ENCODE measurements at places on chromosomes 12 and 14. TPM values are rescaled to one million over a fixed set of nuclear protein-coding genes. Genes with fewer than 3 reads are reported as not detected.

B4GALNT3 gene
- 3.0 TPM for total RNA-seq

LHX5 gene
- 4.8 TPM for total RNA-seq

FGF23 gene
- not detected for total RNA-seq

TAS2R30 gene
- total RNA-seq = 9.5 TPM

C12orf50 gene
- 0.23 TPM for total RNA-seq

FSCB gene
- total RNA-seq = not detected

YY1 gene
- 46.8 TPM for total RNA-seq

NYNRIN gene
- total RNA-seq = 13.8 TPM

POTEM gene
- not detected for total RNA-seq

RAPGEF3 gene
- total RNA-seq = 16.6 TPM

ADGRD1 gene
- total RNA-seq = 5.1 TPM

PTCSC3 gene
- 0.69 TPM for total RNA-seq

CAPZA3 gene
- not detected for total RNA-seq

CLEC4D gene
- not detected for total RNA-seq

SMIM41 gene
- not detected for total RNA-seq

NKX2-8 gene
- 1.2 TPM for total RNA-seq

LRP1 gene
- 114 TPM for total RNA-seq

CABP1 gene
- total RNA-seq = 3.2 TPM

GPR137C gene
- total RNA-seq = 43.4 TPM

TGM1 gene
- total RNA-seq = 3.0 TPM

MEG3 gene
- total RNA-seq = 487 TPM

GALNT8 gene
- 48.0 TPM for total RNA-seq

VDR gene
- 0.23 TPM for total RNA-seq

GNG2 gene
- total RNA-seq = 424 TPM

MYH6 gene
- under 0.01 TPM for total RNA-seq

OR4K14 gene
- total RNA-seq = not detected

ZFHX2 gene
- 3.5 TPM for total RNA-seq

MMP17 gene
- 41.5 TPM for total RNA-seq

TMCC3 gene
- 17.1 TPM for total RNA-seq

LRRC43 gene
- 6.5 TPM for total RNA-seq

SUDS3 gene
- 71.5 TPM for total RNA-seq

ASPG gene
- total RNA-seq = 0.46 TPM

LMBR1L gene
- 77.3 TPM for total RNA-seq

KLRG1 gene
- total RNA-seq = 9.0 TPM

OTX2 gene
- 17.1 TPM for total RNA-seq

CLEC9A gene
- total RNA-seq = not detected

ZNF664 gene
- 82.8 TPM for total RNA-seq

PITPNM2 gene
- total RNA-seq = 10.8 TPM

DLGAP5 gene
- 8.8 TPM for total RNA-seq

VASH1 gene
- total RNA-seq = 39.9 TPM

CISTR gene
- not detected for total RNA-seq

SERPINA12 gene
- total RNA-seq = not detected

SPIC gene
- total RNA-seq = not detected

BHLHE41 gene
- 5.5 TPM for total RNA-seq

TAS2R9 gene
- 0.92 TPM for total RNA-seq

CCDC38 gene
- total RNA-seq = not detected

TAS2R10 gene
- 3.7 TPM for total RNA-seq

TAS2R46 gene
- 3.2 TPM for total RNA-seq

AEBP2 gene
- 63.0 TPM for total RNA-seq

CD69 gene
- 1.2 TPM for total RNA-seq

ASCL1 gene
- 14.5 TPM for total RNA-seq

UNG gene
- total RNA-seq = 27.0 TPM

Measured in diencephalon (tissue), 1 donor.